Stimulated activated CD8-positive, alpha-beta memory T cell treated with anti-CD3 and anti-CD28 coated beads, Interleukin-4, amount 100 ng/mL, for 1 hour (primary cell): ENCODE measurements at places on chromosomes 6 and 20.

GRCh38 chr6:159083146-159083545 lies 38.4 kb upstream of the TAGAP start:
- no peak for DNase-seq

GRCh38 chr20:16107172-16107870 lies 465.9 kb downstream of the KIF16B start:
- no peak for DNase-seq

GRCh38 chr6:88220493-88220892 lies 54.3 kb upstream of the CNR1 start:
- DNase-seq, result no peak

- DNase-seq, result no peak
Observed at GRCh38 chr6:52407467-52407866, 12.7 kb upstream of the EFHC1 start.

DNA sequence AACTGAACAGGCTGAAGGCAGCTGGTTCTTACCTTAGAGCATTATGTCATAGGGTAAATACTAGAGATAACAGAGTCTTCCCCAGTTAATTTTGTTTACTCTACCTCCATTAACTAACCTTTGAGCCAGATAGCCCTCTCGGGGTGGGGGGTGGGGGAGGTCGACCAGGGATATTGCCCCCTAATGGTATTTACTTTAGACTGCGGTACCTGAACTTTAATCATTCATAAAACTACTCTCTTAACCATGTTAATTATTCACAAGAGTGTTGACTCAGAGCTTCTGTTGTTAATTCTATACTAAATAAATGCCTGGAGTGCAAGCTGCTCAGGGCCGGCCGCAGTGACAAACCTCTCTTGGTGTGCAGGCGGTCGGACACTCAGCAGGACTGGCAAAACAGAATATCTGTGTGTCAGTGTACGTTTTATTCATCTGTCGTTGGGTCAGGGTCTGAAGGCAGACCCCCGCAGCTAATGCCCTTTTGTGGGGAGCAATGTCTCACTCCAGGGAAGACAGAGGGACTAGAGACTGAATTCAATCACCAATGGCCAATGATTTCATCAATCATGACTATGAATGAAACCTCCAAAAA lies 152.4 kb upstream of the COL21A1 start:
- no peak for DNase-seq

- DNase-seq, result no peak
Observed at GRCh38 chr20:3733119-3733995, 872 bp downstream of the HSPA12B start.

DNA sequence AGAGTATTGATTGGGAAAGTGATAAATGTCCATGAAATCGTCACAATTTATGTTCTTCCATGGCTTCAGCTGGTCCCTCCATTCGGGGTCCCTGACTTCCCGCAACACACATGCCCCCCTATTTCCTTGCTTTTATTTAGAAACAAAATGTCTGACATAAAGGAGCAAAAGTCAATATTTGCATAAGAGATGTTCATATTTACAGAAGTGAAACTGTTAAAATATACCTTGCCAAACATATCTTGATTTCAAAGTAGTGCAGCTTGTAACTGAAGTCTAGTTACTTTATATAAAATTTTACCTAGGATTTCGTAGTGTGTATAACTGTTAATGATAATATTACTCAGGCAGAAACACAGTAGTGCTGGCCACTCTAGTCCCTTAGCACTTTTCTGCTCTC lies 548.9 kb upstream of the ADGRB3 start:
- no peak for DNase-seq

GRCh38 chr6:108987156-108987555 lies 107.5 kb downstream of the SESN1 start:
- DNase-seq, result no peak

DNA sequence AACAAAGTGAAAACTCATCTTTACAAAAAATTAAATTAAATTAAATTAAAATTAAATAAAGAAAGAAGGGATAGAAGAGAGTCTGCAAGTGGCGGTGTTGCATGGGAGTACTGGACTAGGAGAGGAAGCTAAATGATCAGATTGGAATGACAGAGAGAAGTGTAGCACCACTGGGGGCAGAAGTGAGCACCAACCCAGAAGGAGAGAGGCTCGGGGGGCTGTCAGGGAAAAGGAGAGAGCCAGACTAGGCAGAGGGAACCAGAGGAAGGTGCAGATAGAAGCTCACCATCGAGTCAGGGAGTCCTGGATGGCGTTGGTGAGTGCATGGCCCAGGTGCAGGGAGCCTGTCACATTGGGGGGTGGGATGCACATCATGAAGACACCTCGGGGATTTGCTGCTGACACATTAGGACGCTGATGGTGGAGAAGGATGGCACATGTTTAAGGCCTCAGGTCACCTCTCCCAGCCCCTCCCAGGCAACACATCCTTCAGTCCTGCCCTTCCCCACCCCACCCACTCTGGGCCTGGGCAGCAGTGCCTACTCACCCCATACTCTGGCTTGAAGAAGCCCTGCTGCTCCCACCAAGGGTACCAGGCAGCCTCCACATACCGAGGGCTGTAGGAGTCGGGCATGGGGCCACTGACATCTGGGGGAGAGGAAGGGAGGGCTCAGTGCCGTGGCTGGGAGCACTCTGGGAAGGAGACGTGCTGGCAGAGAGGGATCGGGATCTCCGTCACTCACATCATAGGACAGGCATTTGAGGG lies 4.0 kb downstream of the VARS1 start:
- DNase-seq, result no peak

DNA sequence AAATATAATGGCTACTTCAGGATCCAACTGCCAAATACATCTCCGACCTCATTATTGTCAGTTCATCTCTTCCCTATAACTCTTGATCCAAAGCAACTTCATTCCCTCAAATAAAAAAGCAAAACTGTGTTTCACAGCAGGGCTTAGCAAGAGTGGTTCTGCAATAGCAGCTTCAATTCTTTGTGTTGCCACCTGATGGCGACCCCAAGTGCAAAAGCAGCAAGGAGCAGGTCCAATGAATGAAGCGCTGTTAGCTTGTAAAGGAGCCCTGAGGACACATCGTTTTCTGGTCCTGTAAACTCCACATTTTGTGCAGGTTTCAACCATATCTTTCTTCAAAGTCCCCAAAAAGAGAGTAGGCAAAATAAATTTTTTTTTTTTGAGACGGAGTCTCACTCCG lies 19.6 kb downstream of the RTN4IP1 start:
- no peak for DNase-seq

- no peak for DNase-seq
Observed at GRCh38 chr20:8535403-8536261, 403.6 kb downstream of the PLCB1 start.

- DNase-seq, result no peak
Observed at GRCh38 chr20:16587066-16587465, 13.8 kb upstream of the KIF16B start.

DNA sequence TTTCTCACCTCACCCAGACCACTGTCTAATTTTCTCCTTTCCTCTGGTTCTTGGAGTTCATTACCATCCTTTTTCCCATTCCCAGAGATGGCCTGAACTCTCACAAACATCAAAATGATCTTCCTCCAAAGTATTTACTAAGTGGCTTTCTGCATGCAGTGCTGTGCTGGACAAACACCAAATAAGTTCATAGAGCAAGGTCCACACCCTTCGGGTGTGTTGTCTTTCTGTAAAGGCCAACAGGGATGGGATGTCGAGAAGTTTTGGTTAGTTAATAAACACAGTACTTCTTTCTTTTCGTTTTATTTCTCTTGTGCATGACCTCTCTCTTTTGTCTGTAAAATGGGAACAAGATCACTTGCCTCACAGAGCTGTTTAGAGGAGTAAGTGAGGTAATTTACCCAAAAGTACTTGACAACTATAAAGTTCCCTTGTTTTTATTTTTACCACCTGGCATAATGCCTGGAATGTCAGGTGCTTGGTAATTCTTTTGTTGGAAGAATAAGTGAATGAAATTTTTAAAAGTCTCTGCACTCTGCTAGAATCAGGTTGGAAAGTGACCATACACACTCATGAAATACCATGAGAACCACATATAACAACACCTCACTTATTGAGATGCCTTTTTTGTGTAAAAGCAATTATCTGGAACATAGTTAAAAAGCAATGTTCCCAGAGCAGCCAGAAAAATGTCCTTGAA lies 22.8 kb upstream of the CCN6 start:
- DNase-seq, result no peak

- no peak for DNase-seq
Observed at GRCh38 chr6:26272171-26272637, 92.8 kb upstream of the BTN3A2 start.

DNA sequence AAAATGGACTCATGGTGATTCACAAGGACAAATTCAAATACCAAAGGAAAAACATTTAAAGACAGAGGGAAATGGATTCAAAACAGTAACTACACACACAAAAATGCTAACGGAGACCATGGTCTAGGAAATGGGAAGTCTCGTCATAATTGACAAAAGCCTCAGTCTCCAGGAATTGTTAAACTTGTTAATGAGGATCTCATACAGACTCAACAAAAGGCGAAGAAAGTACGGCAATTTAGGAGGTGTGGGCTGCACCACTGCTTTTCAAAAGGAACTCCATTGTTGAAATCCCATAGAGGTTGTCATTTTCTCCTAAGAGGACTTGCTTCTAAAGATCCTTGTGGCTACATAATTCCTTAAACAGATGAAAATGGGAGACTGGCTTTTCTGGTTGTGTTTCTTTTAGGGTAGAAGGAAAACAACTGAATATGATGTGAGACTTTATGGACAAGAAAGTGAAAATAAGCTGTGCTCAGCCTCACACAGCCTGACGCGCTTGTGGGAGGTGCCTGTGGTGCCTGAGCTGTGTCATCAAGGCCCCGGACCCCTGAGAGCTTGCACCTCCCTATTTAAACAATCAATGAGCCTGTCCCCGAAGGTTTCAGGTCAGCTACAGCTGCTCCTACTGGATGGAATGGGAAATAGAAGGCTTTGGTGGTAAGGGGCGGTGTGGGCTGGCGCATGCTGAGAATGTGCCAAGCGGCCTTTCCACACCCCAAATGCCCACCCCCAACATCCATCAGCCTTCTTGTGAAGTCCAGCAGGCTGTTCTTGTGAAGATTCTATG lies 2.5 kb upstream of the CLDN20 start:
- no peak for DNase-seq
